ENCODE measurements at places on chromosomes 4 and X.
A peak's percentile ranks its signal among the peaks of the same experiment; 100 is the strongest.

- DNase-seq, result no peak
These were observed 255.9 kb downstream of the SPRY1 start for GRCh38 chr4:123652476-123652875.

DNA sequence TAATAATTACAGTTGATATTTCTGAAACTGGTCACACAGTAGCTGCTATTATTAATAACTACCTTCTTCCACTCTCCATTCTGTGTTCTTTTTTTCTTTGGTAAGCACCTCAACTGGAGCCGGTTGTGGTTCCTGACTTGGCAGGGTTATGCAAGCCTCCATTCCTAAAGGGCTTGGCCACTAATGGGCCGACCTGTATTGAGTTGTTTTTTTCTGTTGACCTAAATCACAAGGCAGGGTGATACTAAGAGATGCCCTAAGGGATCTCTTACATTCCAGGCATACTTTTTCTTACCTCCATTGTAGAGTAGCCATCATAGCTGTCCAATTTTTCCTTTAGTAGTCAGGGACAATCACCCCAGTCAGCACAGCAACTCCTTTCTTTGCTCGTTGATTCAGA, 1295.8 kb upstream of the ADGRL3 start:
- DNase-seq, result no peak

DNA sequence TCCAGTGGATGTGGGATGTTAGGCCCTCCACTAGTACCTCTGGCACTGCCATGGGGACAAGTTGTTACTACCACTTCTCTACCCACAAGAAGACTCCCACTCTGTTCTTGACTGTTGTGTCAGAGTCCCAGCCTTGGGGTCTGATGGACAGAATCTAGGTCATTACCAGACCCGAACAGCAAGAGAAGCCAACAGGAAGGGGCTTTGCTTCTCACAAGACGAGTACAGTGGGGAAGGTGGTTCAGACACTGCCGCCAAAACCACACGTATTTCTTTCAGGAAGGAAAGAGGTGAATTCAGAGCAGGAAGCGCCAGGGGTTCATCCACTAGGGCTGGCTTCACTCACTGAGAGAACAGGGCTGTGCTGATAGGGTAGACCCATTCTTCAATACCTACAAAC, 161.3 kb upstream of the KIT start:
- DNase-seq, result no peak

DNA sequence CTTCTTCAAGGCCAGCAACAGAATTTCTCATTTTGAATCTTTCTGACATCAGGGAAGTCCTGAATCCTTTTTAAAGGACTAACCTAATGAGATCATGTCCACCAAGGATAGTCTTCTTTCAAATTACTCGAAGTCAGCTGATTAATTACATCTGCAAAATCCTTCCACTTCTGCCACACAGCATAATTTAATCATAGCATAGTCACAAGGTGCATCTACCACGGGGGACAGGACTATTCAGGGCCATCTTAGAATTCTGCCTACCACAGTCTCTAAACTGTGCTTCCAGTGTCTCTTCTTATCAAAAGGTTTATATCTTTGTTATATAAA, 53.7 kb downstream of the ATP10D start:
- DNase-seq, result no peak

GRCh38 chr4:616911-617643, 8.3 kb upstream of the PDE6B start:
- no peak for DNase-seq

DNA sequence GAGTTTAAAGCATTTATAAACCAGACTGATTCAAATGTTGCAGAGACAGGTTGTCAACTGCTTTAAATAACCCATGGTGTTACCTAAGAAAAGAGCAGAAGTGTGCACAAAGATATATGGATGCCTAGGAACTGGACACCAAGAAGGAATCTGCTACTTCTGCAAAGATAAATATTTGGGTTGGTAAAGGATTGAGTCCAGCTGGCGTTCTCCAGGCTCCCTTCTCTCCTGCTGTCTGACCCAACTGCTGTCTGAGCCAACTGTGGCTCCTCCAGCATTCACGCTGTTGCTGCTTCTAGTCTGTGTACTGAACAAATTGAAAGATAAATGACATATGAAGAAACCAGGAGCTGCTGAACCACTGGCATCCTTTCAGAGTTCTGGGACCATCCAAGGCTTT, 1167.8 kb upstream of the PRKX start:
- DNase-seq, result no peak

DNA sequence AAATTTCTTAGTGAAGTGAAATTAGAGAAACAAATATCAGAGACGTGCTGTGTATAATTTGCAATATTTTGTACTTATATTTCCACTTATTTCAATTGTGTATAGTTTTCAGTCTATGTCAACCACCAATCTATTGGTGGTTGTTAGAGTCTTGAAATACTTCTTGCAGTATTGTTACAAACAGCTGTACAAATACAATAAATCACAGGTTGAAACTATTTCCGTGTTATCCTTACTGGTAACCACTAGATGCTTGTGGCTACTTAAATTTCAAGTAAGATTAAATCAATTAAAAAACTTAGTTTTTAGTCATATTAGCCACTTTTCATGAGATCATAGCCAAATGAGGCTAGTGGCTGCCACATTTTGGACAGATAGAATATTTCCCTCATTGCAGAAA, 520.5 kb downstream of the GBA3 start:
- no peak for DNase-seq

- DNase-seq, result peak; percentile 64
These were observed 109.3 kb upstream of the DGKK start for GRCh38 chrX:50579955-50580354.

DNA sequence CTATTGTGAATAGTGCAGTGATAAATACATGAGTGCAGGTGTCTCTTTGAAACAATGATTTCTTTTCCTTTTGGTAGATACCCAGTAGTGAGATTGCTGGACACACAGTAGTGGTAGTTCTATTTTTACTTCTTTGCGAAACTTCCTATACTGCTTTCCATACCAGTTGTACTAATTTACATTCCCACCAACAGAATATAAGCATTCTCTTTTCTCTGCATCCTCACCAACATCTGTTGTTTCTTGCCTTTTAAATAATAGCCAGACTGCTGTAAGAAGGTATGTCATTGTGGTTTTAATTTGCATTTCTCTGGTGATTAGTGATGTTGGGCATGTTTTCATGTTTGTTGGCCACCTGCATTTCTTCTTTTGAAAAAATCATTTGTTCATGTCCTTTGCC, 105.9 kb downstream of the COL4A6 start:
- DNase-seq, result no peak

- no peak for DNase-seq
These were observed 104.6 kb upstream of the MXRA5 start for GRCh38 chrX:3450881-3451570.

- DNase-seq, result no peak
These were observed 55.1 kb downstream of the NAF1 start for GRCh38 chr4:163111588-163111987.

DNA sequence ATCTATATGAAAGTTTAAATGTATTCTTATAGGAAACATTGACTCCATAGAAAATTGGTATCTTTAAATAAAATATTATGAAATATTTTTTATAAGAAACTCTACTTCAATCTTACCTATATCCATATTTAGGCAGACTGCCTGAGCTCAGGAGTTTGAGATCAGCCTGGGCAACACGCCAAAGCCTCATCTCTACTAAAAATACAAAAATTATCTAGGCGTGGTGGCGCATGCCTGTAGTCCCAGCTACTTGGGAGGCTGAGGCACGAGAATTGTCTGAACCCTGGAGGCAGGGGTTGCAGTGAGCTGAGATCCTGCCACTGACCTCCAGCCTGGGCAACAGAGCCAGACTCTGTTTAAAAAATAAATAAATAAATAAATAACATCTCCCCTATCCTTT, 47.5 kb downstream of the PABPC4L start:
- DNase-seq, result no peak

DNA sequence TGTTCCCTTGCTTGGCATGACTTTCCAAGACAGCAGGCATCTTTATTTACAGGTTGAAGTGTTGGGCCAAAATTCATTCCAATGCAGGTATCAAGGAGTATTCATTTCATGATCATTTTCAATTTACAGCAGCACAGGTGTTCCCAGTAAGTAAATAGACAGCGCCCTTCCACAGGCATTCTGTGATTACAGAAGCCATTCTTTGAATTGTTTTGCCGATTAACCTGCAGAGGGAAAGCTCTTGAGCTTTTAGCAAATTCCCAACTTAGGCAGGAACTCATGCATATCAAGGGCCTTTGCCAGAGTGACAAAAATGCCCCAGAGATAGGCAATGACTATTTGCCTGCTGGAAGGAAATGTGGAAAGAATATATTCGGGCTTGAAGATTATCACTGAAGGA, 6.8 kb downstream of the TXK start:
- DNase-seq, result no peak

DNA sequence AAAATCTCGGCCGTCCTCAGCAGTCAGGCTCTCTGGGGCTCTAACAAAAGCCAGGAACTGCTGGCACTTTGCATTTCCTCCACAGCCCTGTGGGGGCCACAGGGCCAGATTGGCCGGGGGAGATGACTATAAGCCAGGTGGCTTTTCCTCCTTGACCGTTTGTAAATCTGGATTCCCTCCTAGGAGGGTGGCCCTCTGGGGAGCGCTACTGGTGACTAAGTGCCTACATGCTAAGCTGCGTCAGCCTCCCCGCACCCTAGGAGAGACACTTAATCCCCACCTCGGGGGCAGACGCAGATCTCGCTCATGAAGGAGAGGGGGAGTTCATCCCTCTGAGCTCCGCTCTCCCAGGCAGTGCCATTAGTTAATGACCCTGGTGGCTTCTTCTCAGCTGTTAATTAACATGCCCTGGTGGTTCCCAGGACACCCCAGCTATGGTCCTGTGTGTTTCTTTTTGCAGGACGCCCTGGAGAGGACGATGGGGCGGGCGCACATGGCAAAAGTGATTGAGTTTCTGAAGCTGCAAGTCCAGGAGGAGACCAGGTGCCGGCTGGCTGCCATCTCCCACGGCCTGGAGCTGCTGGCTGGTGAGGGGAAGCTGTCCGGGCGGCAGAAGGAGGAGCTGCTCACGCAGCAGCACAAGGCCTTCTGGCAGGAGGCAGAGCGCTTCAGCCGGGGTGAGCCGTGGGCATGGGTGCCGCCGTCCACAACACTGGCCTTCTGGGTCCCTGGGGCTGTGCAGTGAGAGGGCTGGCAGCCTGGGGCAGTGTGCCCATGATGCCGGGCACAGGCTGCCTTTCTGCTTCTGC, 41.6 kb downstream of the EVC start:
- DNase-seq, result no peak
